ENCODE measurements at places on chromosomes 3 and 15.

DNA sequence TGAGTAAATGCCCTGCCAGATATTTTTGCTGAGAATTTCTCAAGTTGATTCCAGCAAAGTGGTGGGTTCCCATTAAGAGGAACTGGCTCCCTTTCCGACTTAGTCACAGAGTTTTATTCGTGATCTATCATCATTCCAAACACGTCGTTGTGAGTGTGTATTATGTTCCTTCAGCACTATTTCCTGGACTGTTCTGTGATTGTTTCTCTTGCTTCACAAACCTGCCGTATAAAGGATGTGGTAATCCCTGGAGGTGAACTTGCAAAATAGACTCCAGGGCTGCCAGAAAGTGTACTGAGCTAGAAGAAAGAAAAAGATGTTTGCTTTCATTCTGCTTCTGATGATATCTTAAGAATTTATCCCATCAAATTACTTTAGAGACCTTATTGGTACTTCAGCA lies 14.5 kb upstream of the CAPN3 start:
- peak; percentile 95 for DNase-seq

DNA sequence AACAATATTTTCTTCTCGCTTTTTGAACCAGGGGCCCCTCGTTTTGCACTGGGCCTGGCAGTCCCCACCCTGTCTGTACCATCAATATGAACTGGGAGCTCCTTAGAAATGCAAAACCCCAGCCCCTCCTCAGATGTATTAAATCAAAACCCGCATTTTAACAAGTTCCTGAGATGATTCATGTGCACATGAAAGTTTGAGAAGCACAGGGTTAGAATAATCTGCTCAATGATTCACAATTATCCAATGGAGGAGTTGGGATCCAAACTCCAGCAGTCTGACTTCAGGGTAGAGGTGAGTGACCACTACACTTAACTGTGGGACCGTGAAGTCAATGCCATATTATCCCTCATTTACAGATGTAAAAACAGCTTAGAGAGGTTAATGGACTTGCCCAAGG lies 256.4 kb downstream of the IGSF11 start:
- no peak for DNase-seq

- DNase-seq, result no peak
Observed at GRCh38 chr15:49188933-49189332, 18.9 kb downstream of the GALK2 start.

- peak; percentile 79 for DNase-seq
Observed at GRCh38 chr3:194091141-194091540, 44.8 kb upstream of the HES1 start.

GRCh38 chr3:165553371-165553770 lies 283.9 kb downstream of the BCHE start:
- DNase-seq, result no peak

- peak; percentile 54 for DNase-seq
Observed at GRCh38 chr3:53938645-53939044, 47.0 kb upstream of the SELENOK start.

DNA sequence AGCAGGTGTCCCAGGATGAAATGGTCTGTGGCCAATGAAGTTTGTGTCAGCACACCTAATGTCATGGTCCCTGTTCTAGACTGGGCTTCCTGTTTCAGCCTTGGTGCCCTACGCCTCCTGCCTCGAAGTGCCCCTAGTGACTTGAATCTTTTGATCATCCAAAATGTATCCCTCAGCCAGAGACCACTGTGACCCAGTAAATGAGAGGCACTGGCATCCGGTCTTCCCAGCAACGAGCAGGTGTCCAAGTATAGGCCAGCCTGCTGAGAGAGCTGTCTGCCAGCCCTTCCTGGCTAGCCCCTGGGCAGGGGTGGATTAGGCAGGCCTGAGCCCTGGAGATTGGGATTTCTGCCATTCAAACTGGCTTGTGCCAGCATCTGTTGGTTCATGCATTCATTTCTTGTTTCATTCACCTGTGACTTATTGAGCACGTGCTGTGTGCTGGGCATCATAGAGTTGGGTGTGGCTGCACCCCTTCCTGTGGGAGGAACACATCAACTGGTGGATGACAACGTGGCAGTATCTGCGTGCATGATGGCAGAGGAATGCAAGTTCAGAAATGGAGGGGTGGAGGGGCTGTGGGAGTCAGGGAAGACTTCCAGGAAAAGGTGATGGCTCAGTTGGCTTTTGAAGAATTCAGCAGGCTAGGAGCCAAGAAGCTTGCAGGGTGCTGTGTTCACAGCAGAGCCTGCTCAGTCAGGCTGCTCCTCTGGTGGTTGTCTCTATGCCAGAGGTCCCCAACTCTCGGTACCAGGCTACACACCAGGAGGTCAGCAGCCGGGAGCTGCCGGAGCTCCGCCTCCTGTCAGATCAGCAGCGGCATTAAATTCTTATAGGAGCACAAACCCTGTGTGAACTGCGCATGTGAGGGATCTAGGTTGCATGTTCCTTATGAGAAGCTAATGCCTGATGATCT lies 21.6 kb downstream of the ESYT3 start:
- no peak for DNase-seq

DNA sequence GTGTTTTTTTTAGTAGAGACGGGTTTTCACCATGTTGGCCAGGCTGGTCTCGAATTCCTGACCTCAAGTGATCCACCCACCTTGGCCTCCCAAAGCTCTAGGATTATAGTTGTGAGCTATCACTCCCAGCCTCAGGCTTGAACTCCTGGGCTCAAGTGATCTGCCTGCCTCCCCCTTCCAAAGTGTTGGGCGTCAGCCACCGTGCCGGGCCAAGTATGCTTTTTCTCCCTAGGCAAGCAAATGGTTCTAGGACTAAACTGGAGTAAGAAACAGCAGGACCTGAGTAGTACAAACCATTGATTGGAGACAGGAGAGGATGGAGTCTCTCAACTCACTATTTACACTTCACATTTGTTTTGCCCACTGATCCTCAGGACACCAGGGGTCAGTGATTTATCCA lies 4.6 kb upstream of the PTPN9 start:
- DNase-seq, result no peak

GRCh38 chr15:75112848-75113492 lies 88.7 kb upstream of the C15orf39 start:
- no peak for DNase-seq

DNA sequence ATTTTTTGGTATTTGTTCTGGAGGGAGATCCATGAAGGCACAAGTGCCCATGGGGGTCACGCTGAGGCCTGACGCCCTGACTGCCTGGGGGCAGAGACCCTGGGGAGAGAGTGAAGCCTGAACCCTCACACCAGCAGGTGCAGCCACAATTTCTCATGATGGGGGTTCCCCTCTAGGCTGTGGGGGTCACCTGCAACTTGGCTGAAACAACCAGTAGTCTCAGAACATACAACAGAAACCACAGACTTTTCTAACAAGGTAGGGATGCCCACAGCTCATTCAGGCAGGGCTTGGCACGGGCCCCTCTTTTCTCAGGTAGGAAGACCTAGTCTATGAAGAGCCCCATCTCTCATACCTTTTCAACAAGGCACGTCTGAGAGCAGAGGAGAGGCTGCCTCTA lies 245.1 kb downstream of the ADAMTS17 start:
- no peak for DNase-seq

DNA sequence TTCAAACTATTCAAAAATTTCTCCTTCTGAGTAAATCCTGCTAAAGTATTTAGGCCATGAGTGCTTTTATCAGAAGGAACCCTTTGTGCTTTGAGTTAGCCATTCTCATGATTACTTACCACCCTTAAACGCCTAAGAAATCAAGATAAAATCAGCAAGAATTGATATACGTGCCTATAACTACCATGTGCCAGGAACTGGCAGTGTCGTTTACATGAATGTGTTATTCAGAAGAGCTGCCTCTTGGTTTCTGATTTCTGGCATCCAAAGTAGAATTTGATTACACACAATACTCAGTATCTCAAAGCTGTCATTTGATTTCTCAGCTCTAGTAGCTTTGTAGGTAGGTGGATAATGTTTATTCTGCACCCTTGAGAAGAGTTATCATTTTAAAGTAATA lies 351.3 kb upstream of the CCDC54 start:
- no peak for DNase-seq

DNA sequence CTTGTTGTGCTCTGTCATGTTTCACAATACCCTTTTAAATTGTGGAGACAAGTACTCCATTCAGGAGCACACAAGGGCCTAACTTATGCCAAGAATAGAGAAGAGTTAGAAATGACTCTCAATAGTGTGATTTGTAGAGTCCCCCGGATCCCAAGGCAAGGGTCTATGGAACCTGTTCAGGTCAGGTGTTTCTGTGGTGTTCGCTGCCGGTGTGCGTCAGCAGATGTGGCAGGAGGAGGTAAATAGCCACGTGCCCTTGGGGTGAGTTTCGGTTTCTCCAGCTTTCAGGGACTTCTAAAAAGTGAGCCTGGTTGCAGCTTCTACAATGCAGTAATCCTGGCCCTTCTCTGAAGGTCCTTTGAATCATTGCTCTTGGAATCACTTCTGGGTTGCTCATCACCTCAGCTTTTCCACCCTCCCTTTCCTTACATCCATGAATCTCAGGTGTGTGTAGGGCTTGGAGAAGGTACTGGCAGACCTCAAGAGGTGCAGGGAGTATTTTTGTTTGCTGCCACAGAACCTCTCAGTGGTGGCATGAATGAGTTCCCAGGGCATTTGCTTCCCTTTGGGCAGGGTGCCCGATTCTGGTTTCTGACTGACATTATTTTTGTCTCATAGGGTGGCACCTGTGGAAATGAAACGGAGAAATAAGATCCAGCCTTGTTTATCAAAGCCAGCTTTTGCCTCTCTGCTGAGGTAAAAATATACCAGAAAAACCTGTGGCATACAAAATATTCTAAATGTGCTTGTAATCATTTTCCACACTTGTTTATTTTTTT lies 7.3 kb downstream of the ST3GAL6 start:
- no peak for DNase-seq

DNA sequence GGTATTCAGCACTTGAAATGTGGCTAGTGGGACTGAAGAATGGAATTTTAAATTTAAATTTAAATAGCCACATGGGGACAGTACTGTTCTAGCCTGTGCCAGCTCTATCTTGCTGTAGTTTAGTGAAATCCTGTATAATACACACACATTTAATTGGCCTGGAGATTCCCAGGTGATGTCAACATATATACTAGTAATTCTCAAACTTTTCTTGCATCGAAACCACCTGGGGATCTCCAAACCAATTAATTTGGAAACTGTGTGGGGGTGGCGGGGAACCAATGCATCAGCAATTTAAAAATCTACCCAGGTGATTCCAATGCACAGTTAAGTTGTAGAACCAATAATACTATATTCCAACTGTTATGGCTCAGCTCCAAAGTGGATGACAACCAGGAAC lies 228.9 kb upstream of the MRPL3 start:
- DNase-seq, result no peak

DNA sequence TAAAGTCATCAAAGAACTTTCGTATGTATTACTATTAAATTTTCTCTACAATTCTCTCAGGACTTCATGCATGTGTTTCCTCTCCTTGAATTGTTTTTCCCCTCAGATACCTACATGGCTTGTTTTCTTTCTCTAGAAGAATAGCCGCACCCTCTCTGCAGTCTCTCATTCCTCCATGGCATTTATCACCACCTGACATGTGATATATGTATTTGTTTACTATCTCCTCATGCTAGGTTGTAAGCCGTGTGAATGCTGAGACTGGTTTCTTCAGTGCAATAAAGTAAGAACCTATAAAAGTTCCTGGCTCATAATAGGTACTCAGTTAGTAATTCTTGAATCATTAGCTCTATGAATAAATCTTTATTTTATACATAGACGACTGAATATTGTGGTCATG lies 149.2 kb downstream of the CNTN4 start:
- no peak for DNase-seq

DNA sequence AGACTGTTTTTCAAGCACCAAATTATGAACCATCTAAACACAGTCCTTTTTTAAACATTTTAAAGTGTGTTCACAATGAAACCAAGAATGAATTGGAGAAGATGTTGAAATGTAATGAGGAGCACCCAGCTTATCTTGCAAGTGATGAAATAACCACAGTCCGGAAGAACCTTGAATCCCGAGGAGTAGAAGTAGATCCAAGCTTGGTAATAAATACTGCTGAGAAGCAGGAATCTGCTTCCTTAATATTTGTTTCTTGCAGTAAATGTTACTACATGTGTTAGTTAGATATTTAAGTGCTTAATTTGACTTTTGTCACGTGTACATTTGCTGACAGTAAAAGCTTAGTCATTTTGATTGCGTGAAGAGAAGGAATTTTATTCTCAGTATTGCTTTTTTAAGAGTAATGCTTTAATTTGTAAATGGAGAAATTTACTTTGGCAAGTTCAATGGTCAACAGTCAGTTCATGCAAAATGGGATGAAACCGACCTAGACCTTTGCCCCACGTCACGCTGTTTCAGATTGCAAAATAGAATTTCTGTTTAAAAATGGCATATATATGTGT lies 69.8 kb downstream of the OPA1 start:
- DNase-seq, result no peak

GRCh38 chr3:45976191-45977091 lies 19.2 kb downstream of the FYCO1 start:
- DNase-seq, result no peak

DNA sequence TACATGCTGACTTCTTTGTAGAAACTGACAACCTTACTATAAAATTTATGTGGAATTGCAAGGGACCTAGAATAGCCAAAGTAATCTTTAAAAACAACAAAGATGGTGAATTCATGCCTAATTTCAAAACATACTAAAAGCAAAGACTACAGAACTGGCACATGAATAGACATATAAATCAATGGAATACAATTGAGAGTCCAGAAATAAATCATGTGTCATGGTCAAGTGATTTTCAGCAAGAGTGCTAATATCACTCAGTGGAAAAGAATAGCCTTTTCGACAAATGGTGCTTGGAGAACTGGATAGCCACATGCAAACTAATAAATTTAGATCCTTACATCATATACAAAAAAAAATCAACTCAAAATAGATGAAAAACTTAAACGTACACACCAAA lies 8.7 kb downstream of the IMPG2 start:
- no peak for DNase-seq

GRCh38 chr15:73723191-73723590 lies 30.0 kb downstream of the INSYN1 start:
- no peak for DNase-seq

DNA sequence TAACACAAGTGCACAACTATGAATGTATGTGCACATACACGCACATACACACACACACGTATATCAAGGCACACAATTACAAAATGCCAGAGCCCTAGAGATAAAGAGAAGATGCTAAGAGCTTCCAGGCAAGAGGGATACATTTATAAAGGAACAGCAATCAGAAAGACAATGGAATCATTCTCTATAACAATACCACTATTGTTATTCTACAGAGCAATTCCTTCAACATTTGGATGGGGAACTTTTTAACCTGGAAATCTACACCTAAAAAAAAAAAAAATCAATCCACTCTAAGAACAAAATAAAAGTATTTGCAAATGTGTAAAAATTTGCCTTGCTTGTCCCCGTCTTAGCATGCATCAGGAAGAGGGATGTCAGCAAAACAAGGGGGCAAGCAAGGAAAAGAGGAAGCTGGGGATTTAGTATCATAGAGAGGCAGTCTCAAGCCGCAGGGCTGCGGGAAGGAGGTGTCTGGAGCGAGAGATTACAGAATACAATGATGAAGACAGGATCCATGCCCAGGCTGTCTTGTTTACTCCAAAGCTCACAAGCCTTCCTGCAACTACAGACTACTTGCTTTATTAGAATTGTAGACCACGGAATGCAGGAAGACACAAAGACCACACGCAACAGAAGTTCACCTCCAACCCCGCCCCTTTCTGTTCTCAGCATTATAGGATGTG lies 220.2 kb downstream of the NTRK3 start:
- DNase-seq, result no peak

GRCh38 chr15:68691705-68692104 lies 112.9 kb downstream of the CORO2B start:
- DNase-seq, result no peak

All from fibroblast of mammary gland (primary cell).